ENCODE measurements at places on chromosomes 1 and 21. TPM values are rescaled to one million over a fixed set of nuclear protein-coding genes. Genes with fewer than 3 reads are reported as not detected.

The KDF1 gene
- not detected for total RNA-seq

The TOMM40L gene
- 12.1 TPM for total RNA-seq

The LCE1C gene
- not detected for total RNA-seq

The PLA2G2F gene
- not detected for total RNA-seq

The PTGFR gene
- 2.6 TPM for total RNA-seq

The ATP5IF1 gene
- 335 TPM for total RNA-seq

The USH2A gene
- total RNA-seq, result not detected

The RNU1-3 gene
- total RNA-seq, result under 0.01 TPM

The CHRM3 gene
- total RNA-seq, result 0.13 TPM

The GPBP1L1 gene
- 56.8 TPM for total RNA-seq
